ENCODE measurements at places on chromosomes 13 and 19. TPM values are rescaled to one million over a fixed set of nuclear protein-coding genes. Genes with fewer than 3 reads are reported as not detected.
A peak's percentile ranks its signal among the peaks of the same experiment; 100 is the strongest.

CDC16 gene
- total RNA-seq: 52.5 TPM

DHDH gene
- total RNA-seq: not detected

- DNase-seq: no peak
These were observed 25.1 kb downstream of the CARS2 start for GRCh38 chr13:110680852-110681251.

ZNF135 gene
- 8.9 TPM for total RNA-seq

CAPN12 gene
- total RNA-seq: not detected

- DNase-seq: no peak
These were observed 652 bp downstream of the CHERP start for GRCh38 chr19:16541526-16542044.

DNA sequence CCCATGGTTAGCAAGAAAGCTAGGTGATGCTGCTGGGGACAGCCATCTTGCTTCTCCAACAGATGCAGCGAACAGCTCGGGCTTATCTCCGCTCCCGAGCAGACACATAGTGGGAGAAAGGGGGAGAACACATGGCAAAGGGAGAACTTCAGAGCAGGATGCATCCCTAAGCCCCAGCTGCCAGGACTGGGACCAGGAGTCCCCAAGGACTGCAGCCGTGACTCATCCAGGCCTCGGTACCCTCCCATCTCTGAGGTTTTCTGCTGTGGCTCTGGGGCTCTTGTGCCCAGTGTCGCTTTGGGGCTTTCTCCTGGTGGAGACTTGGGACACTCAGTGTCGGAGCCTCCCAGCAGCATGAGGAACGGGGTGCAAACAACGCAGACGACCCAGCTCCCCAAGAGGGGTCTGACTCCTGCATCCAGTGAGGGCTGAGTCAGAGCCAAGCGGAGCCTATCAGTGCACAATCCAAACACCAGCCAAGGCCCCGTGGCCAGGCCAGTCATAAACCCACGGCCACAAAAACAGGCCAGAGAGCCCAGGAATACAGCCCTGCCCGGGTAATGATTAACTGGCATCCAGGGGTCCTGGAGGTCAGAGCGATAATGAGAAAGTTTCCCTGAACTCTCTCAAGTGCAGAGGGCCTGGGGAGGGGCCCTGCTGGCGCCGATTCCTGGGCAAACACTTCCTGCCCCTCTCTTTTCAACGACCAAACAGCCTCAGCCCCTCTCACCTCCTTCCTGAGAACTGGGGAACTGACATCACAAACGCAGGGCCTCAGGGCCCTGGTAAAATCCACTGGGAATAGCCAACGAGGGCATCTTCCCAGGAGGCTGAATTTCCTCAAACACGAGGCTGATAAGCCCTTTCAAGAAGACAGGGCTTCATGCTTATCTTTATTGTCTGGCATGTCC, 202.9 kb downstream of the USP12 start:
- DNase-seq: peak; percentile 57

DNA sequence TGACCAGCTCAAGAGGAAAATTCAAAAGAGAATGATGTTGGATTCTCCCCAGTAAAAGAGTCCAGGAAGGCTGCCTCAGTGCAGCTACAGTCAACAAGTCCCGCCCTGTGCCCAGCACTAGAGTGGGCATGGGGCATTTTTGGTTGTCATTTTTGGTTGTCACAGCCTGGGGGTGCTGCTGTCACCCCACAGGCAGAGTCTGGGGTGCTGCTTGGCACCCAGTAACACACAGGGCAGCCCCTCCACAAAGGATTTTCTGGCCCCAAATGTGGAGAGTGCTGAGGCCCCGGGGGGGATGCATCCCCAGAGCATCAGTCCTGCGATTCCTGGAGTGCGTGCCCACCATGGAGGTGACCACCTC, 28.2 kb upstream of the TMEM255B start:
- no peak for DNase-seq

- no peak for DNase-seq
These were observed 353.4 kb downstream of the OLFM4 start for GRCh38 chr13:53382008-53382407.

DNA sequence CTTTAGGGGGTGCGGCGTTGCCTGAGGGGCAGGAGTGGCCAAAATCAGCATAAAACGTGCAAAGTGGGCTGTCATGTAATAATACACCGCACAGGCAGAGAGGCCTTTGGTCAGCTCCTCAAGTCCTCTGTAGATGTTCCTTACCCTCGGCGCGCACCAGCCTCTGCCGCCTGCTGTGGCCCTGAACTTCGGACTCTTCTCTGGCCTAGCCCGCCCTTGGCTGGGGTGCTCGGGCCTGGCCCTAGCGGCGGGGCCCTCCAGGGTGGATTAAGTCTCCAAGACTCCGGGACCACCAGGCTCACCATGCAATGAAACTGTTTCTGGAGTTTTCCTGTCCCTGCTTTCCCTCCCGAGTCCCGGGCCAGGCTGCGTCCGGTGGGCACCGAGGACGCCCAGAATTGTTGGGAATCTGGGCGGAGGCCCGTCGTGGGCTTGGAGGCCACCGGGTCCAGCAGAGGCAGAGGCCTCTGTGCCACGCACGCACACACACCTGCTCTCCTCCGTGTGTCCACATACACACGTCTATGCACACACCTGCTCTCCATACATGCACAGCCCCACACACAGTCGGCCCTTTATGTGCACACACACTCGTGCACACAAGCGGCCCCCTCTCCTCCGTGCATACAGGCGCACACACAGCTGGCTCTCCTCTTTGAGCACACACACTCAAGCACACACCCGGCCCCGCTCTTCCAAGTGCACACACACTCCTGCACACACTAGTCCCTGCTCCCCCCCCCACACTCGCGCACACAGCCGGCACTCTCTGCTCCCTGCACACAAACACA, 1.5 kb upstream of the TFDP1 start:
- no peak for DNase-seq

CEACAM16 gene
- not detected for total RNA-seq

DDX49 gene
- 39.5 TPM for total RNA-seq

GRCh38 chr13:92017737-92018136, 619.3 kb downstream of the GPC5 start:
- no peak for DNase-seq

GRCh38 chr13:25192936-25193335, 20.8 kb upstream of the AMER2 start:
- no peak for DNase-seq

- DNase-seq: no peak
These were observed 593 bp downstream of the ATP8B3 start for GRCh38 chr19:1811472-1811894.

C19orf73 gene
- total RNA-seq: not detected

DNA sequence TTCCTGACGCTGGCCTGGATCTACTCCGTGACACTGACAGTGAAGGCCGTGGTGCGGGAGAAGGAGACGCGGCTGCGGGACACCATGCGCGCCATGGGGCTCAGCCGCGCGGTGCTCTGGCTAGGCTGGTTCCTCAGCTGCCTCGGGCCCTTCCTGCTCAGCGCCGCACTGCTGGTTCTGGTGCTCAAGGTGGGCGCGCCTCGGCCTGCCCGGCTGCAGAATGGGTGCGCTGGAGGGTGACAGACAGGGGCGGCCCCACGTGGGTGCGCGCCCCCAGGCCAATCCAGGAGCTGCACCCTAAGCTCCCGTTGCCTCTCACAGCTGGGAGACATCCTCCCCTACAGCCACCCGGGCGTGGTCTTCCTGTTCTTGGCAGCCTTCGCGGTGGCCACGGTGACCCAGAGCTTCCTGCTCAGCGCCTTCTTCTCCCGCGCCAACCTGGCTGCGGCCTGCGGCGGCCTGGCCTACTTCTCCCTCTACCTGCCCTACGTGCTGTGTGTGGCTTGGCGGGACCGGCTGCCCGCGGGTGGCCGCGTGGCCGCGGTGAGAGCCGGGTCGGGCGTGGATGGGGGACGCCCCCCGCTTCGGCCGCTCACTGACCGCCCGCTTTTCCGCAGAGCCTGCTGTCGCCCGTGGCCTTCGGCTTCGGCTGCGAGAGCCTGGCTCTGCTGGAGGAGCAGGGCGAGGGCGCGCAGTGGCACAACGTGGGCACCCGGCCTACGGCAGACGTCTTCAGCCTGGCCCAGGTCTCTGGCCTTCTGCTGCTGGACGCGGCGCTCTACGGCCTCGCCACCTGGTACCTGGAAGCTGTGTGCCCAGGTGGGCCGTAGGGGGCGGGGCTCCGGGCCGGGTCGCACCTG, 7.2 kb downstream of the ABCA7 start:
- no peak for DNase-seq

- no peak for DNase-seq
These were observed 33.5 kb downstream of the DNM2 start for GRCh38 chr19:10751109-10751953.

- peak; percentile 88 for DNase-seq
These were observed at the start of gene ZNF814 for GRCh38 chr19:57888560-57889231. Gene ZNF814 (minus strand): TSS chr19:57889037. CDS start chr19:57888802, 235 bp downstream.

TEKTIP1 gene
- total RNA-seq: not detected

GRCh38 chr19:10339380-10339960, at the start of gene ICAM3:
Gene ICAM3 (minus strand): TSS chr19:10339624. CDS start chr19:10339614, 10 bp downstream.
- no peak for DNase-seq

DNA sequence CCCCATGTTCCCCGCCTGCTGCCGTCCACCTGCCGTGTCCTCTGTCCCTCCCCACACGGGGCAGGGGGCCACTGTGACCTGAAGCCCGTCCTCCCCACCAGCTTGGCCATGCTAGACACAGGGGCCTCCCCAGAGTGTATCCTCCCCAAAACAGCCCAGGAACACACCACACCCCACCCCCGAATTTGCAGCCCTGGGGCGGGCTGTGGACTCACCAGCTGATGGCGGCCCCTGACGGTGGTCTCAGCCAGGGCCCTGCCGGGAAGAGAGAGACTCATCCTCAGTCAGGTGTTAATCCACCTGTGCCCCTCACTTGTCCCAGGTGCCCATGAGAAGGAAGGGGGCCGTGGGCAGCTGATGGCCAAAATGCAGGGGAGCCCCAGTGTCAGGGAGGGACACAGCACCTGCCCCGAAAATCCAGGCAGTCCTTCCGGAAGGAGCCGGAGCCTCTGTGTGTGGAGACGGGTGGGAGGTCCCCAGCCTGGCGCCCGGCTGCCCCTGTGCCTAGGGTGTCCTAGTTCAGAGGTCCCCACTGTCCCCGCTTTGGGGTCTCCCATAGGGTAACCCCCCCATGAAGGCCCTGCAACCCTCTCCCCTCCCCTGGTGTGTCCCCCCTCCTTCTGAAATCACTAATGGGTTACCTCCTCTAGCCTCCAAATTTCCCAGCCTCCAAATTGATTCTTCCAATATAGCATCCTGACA, 39.3 kb upstream of the TCF3 start:
- no peak for DNase-seq

GRCh38 chr13:58452123-58452623, 820.6 kb downstream of the PCDH17 start:
- no peak for DNase-seq

DNA sequence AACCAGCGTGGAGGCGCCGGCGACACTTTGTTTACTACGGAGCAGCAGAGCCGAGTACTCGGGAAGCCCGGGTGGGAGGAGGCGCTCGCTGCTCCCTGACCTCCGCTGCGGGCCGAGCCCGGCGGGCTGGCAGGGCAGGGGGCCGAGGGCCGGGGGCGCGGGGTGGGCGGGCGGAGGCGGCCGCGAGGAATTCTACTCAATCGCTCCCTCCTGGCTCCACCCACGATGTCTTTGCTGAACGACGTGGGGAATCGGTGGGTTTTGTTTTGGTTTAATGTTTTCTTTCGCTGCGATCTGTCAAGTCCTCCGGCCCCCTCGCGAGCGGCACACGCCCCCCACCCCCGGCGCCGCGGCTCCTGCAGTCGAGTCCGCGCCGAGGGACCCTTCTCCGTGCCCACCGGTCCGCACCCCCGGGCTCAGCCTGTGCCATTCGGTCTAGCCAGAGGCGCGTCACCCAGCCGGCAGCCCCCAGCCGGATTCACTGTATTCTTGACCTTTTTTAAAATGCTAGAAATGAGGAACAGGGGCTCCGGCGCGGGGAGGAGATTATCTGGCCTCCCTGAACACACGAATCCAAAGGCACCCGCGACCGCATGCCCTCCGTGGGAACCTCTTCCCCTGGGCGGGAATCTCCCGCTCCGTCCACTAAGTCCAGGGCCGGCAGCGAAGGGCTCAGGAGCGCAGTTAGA, 636 bp upstream of the FOXO1 start:
- no peak for DNase-seq

ATP1A3 gene
- total RNA-seq: 3.4 TPM

SYDE1 gene
- total RNA-seq: 22.9 TPM

DNA sequence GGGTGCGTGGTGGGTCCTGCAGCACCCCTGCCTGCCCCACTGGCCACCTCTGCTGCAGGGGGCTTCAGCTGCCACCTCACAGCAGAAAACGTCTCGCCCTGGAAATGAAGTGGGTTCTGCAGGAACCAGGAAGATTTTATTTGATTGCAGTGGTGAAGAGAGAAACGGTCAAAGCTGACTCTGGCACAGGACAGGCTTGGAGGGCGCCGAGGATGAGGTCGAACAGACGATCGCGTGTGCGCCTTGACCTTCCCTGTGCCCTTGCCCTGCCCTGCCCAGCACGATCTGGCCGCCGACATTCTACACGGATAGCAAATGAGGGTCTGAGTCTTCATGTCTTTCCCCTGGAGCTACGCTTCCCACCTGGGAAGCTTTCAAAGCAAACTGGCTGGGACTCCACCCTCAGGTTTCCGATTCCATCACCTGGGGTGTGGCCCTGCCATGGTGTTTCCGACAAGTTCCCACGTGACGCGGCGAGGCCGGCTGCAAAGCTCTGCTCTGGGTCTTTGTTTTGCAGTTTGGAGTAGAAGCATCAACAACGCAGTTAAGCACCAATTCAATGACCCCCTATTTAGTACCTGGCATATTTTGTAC, 50.3 kb upstream of the TUBGCP3 start:
- no peak for DNase-seq

ZNF665 gene
- 9.9 TPM for total RNA-seq

- peak; percentile 89 for DNase-seq
These were observed 44.8 kb downstream of the ANKRD10 start for GRCh38 chr13:110869805-110870706.

HSPB6 gene
- total RNA-seq: 67.4 TPM

DNA sequence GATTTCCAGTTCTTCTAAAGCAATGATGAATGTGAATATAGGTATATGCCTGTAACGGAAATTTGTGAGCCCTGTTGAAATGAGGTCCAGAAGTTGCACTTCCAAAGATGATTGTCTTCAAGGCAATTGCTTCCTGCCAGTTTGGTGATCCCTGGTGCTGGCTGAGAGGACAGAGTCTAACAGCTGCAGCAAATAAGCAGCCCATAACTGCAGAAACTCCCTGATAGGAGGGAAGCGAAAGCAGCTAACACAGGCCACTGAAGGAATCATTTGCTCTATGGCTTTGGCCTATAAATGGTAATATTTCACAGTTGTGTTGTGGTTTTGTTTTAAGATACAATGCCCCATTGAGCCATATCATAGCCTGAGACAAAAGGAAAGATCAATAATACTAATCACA, 451.5 kb upstream of the MIR17HG start:
- DNase-seq: no peak

CNOT3 gene
- 2.6 TPM for total RNA-seq

SBSN gene
- total RNA-seq: 2.2 TPM

DNA sequence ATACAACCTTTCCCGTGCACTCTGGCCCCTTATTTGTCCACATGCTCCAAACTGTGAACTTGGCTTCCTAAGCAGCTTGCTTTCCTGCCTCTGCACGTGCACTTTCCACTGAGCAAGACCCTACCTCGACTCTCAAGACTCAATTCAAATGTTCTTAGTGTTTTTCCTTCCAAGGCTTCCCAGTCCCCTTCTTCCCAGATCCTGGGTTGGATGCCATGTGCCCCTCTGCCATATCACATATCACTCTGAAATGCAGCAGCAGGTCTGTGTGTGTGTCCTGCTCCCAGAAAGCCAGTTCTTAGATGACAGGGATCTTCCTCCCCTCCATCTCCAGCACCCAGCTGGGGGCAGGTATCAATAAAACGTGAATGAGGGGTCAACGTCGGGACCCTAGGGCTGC, 3.0 kb downstream of the ZNF557 start:
- no peak for DNase-seq

- DNase-seq: no peak
These were observed 110.6 kb downstream of the PCDH9 start for GRCh38 chr13:67119481-67119894.
